Lung microvascular endothelial cell (primary cell): ENCODE measurements at places on chromosomes 6 and 20. TPM values are rescaled to one million over a fixed set of nuclear protein-coding genes. Genes with fewer than 3 reads are reported as not detected.

DNA sequence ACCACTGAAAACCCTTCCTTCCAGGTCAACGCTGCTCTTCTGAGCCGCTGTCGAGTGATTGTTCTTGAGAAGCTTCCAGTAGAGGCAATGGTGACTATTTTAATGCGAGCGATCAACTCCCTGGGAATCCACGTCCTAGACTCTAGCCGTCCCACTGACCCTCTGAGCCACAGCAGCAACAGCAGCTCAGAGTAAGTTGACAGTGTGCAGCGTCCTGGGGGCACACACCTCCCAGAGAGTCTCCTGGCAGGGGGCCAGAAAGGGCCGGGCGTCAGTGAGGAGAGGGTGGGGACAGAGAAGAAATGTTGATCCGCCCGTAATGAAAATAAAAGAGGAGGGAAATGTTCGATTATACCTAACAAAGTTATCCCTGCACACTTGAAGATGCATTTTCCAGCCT is 5.0 kb downstream of the WRNIP1 start:
- peak; percentile 61 for DNase-seq

- no peak for DNase-seq
Observed at GRCh38 chr6:69349771-69350170, 447.0 kb downstream of the LMBRD1 start.

DNA sequence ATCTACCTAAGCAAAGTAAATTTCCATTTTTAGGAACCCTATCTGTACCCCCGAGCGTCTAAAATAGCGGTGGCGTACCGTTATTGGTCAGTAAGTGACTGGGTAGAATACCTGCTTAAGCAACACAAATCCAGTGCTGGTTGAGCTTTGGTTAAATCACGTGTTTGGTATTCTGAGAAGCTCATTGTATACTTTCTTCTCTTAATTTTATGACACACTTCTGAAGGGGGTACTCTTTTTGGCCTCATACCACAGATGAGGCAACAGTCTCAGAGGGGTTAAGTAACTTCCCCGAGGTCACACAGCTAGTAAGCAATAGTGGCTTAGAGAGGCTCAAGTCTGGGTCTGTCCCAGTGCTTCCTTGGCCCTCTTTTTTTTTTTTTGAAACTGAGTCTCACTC is 151.2 kb downstream of the TFAP2C start:
- no peak for DNase-seq

DNA sequence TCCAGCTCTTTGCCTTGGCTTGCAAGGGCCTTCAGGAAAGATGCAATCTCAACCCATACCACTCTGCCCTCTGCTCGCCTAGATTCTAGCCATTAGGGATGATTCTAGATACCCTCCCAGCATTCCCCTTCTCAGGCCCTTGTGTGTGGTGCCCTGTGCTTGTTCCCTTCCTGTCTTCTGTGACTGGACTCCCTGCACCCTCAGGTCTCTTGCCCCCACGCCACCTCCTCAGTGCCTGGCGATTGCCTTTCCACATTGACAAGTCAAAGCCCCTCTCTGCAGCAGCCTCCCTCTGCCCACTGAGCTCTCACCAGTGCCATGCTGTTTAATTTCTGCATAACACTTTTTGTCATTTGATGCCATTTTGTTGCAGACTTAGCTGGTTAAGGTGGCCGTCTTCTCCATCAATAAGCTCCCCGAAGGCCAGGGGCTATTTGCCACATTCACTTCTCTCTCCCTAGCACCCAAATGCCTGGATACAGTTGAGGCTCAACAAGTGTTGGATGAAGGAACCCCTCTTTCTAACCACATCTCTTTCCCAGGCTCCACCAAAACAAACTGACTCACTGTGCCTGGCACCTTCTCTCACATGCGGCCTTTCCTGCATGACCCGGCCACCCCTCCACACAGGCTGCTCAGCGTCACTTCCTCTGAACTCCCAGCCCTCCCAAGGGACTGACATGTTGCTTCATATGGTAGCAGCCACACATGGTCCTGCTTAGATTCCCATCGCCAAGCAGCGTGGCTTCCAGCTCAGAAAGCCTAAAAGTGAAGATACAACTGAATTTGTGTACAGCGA is 4.6 kb upstream of the TXNDC5 start:
- peak; percentile 76 for DNase-seq

DNA sequence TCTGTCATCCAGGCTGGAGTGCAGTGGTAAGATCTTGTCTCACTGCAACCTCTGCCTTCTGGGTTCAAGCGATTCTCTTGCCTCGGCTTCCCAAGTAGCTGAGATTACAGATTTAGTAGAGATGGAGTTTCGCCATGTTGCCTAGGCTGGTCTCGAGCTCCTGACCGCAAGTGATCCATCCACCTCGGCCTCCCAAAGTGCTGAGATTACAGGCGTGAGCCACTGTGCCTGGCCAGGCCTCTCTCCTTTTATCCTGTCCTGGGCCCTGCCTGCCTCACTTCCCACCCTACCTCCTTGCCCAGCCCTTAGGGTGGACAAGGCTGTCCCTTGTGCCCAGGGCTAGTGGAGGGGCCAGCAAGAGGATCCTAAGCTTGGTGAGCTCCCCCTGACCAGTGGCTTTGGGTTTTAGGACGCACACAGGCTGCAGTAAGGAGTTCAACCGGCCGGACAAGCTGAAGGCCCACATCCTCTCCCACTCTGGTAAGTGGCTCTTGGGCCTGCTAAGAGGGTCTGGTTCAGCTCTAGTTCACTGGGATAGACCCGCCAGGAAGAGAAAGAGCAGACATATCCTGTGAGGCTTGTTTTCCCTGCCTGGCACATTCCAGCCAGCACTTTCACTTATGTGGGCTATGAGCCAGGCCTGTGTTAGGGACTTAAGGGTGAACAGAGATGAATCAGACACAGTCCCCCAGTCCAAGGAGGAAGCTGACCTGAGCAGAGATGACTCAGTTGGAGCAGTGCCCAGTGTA is 21.9 kb upstream of the CHMP4B start:
- peak; percentile 89 for DNase-seq

- no peak for DNase-seq
Observed at GRCh38 chr6:8400663-8401062, 34.7 kb downstream of the SLC35B3 start.

DNA sequence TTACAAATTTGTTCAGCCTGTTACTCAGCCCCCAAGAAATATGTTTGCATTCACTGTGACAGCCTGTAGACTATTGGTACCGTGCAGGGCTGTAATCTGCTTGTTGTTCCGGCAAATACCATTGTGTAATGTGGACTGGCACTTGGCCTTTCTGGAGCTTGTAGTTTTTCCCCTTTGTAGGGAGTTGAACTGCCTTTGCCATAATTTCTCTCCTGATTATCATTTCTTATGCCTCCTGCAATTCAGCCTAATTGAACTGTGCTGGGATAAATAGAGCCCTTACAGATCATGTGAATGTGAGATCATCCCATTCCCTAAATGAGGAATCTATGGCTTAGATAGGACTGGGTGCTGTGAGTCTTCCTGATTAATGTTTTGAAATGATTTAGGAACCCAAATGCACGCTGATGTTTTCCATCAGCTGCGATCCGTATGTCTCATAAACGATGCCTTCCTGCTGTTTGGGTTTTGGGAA is 185.1 kb downstream of the JARID2 start:
- no peak for DNase-seq

GRCh38 chr6:151317103-151317994 is 74.0 kb downstream of the ZBTB2 start:
- DNase-seq, result no peak

DNA sequence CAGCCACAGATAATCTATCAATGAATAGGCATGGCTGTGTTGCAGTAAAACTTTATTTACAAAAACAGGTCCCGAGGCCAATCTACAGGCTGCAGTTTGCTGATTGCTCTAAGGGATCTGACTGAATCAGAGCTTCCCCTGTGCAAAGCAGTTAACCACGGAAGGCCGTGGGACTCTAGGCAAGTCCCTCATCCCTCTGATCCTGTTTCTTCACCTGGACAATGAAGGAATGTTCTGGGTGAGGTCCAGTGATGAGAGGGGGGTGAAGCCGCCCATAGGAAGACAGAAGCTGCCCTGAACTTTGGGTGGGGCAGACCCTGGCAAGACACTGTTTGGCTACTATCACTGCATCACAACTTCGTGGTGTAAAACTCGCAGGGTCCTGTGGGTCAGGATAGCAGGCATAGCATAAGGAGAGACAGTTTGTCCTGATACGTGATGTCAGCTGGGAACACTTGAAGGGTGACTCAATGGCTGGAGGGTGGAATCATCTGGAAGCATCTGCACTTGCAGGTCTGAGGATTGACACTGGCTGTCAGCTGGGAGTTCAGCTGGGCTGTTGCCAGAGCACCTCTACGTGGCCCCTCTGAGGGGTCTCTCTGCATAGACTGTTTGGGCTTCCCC is 33.3 kb upstream of the TGM2 start:
- DNase-seq, result no peak

- no peak for DNase-seq
Observed at GRCh38 chr6:80579391-80580023, 473.0 kb downstream of the BCKDHB start.

DNA sequence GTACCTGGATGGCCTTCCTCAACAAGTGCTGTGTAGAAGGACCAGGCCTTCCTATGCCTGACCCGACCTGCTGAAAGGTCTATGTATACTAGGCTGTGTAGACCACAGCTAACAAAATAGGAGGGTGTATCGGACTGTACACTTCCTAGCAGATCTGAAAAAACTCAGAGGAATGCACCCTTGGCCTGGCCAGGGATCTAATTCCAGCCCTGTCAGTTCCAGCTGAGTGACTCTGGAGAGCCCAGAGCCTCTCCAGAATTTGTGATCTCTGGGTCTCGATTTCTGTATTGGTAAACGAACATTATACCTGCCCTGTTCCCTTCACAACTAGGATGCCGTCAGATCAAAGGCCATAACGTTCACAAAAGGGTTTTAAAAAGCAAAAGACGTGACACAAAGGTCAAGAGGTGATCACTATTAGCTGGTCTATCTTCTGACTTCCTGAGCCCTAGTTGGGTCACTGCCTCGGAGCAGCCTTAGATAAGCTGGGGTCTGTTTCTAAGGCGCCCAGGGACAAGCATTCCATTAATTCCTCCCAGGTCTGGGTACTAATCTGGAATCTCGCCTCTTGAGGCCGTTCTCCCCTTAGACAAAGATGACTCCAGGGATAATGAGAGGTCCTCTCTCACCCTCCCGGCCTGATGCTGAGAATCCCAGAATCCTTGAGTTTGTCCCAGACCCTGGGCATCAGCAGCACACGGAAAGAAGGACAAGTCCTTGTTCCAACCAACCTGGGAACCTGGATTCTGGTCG is 13.9 kb downstream of the MTCH1 start:
- DNase-seq, result no peak

GRCh38 chr20:46371656-46372055 is 34.8 kb downstream of the ELMO2 start:
- no peak for DNase-seq

GRCh38 chr6:47195011-47195650 is 114.6 kb downstream of the TNFRSF21 start:
- peak; percentile 73 for DNase-seq

DNA sequence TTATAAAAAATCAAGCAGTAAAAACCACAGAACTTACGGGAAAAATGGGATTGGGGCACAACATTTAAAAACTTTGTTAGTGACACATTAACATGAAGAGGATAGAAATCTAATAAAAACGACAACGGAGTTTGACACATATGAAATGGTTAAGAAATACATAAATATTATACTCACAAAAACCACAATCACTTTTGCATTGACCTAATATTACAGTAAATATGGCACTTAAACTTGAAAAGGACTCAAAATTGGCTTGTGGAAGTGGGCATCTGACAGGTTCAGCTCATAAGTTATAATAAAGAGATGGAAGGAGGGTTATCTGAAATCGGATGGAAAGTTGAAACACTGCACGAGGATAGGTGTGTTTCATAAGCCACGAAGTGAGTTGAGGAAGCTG is 523.7 kb downstream of the TFAP2B start:
- DNase-seq, result no peak

- DNase-seq, result peak; percentile 41
Observed at GRCh38 chr6:144582939-144583613, 297.9 kb downstream of the UTRN start.

DNA sequence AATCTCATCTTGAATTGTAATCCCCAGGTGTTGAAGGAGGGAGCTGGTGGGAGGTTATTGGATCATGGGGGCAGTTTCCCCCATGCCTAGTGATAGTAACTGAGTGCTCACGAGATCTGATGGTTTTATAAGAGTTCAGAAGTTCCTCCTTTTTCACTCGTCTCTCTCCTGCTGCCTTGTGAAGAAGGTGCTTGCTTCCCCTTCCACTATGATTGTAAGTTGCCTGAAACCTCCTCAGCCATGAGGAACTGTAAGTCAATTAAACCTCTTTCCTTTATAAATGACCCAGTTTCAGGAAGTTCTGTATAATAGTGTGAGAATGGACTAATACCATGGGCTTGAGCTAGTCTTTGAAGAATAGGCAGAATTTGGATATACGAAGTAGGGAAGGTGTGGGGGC is 113.9 kb downstream of the RIN2 start:
- DNase-seq, result no peak

DNA sequence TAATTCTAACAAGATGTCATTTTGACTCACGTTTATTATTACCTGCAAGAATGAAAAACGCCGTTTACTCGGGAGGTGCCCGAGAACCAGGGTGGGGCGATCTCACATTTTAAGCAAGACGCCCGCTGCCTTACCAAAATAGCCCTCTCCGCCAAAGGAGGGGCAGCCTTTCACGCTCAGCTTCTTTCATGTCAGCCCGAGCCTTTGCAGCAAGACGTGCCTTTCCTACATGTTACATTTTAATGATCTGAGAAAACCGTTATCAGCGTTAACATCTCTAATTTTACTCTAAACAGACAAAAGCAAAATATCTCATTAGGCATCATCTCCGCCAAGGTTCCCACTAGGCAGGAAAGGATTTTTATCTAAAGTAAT is 2.0 kb downstream of the BACH2 start:
- DNase-seq, result no peak

GRCh38 chr20:36213362-36213761 is 22.9 kb upstream of the AAR2 start:
- DNase-seq, result no peak

GRCh38 chr6:82924799-82925535 is 140.7 kb downstream of the UBE3D start:
- DNase-seq, result no peak

DNA sequence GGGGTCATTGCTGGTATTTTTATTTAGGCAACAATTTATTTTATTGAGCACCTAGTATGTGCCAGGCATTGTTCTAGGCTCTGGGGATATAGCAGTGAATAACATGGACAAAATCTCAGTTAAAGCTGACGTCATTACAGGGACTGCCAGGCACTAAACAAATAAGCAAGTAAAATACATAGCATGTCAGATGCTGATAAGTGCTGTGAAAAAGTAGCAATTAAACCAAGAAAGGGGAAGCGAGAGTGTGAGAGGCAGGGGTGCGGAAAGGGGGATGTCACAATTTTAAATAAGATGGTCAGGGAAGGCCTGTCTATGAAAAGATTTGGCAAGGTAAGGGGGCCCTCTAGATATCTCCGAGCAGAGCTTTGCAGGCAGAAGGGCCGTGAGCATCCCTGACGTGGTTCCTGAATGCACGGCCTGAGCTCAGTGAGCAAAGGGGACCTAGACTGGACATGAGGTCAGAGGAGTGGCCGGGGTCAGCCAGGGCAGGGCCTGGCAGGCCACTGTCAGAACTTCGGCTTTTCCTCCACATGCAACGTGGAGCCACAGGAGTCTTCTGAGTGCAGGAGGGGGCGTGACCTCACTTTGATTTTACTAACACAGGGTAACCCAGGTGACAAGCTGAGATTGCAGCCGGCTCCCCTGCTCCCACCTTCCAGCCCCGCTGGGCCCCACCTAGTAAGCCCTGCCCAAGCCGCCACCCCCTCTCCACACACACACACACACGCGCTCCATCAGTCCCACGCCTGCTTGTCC is 24.2 kb upstream of the SIRPA start:
- DNase-seq, result no peak

The RSPO3 gene
- not detected in 2 replicates for total RNA-seq

The TSPO2 gene
- total RNA-seq, result not detected in 2 replicates

The FOXF2 gene
- total RNA-seq, result not detected in 2 replicates

The SIRPB2 gene
- 0.20 and 0.65 TPM in 2 replicates for total RNA-seq

The TXLNB gene
- 0.40 and 0.44 TPM in 2 replicates for total RNA-seq
